Stimulated activated CD4-positive, alpha-beta T cell treated with anti-CD3 and anti-CD28 coated beads, Interleukin-2, amount 100 ng/mL, for 48 hours (primary cell): ENCODE measurements at places on chromosomes 5 and 9.

- no peak for DNase-seq
Observed at GRCh38 chr9:132943651-132944293, 644 bp downstream of the TSC1 start.

DNA sequence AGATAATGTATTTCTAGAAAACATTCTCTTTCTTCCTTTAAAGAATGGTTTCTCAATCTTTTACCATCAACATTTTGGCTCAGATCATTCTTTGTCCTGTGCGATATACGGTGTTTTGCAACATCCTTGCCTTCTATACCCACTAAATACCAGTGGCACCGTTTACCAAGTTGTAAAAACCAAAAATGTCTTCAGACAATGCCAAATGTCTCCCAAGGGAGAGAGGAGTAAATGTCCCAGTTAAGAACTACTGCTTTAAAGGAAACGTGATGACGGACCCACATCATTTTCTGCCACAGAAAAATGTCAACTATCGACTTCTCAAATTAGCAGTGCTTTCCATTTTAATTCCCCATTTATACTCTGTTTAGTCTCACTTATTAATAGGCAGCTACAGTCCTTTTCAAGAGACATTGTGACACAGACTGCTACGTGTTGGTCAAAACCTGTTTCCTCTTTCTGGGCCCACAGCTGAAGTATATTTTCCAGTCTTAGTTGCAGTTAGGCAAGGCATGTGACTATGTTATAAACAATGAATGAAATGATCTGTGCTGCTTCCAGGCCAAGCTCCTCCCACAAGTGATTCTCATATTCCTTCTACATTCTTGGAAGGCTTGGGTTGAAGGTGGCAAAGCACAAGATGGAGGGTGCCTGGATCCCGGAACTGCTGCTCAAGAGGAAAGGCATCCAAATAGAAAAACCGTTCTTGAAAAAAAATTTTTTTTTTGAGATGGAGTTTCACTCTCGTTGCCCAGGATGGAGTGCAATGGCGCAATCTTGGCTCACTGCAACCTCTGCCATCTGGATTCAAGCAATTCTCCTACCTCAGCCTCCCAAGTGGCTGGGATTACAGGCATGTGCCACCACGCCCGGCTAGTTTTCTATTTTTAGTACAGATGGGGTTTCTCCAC is 8.8 kb downstream of the PRXL2C start:
- no peak for DNase-seq

GRCh38 chr5:134937526-134937925 is 30.2 kb upstream of the CATSPER3 start:
- no peak for DNase-seq

GRCh38 chr5:107555425-107556090 is 115.2 kb downstream of the EFNA5 start:
- no peak for DNase-seq

- DNase-seq: peak; percentile 63
Observed at GRCh38 chr5:132294728-132295504, 722 bp downstream of the SLC22A4 start.

DNA sequence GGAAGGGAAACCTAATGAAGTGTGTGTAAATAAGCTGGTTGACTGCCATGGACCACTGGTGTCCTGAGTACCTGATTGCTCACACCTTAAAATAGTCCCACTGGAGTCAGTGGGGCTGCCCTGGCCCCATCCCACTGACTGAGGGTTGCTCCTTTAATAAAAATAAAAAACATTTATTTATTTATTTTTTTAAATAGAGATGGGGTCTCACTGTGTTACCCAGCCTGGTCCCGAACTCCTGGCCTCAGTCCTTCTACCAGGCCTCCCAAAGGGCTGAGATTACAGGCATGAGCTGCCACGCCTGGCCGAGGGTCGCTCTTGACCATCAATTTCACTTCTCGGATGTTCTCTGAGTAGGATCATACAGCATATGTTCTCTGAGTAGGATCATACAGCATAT is 394.2 kb upstream of the IRX2 start:
- no peak for DNase-seq

- DNase-seq: no peak
Observed at GRCh38 chr5:73328640-73329039, 119.9 kb downstream of the FOXD1 start.

GRCh38 chr9:115234094-115234493 is 116.1 kb upstream of the TNC start:
- no peak for DNase-seq

DNA sequence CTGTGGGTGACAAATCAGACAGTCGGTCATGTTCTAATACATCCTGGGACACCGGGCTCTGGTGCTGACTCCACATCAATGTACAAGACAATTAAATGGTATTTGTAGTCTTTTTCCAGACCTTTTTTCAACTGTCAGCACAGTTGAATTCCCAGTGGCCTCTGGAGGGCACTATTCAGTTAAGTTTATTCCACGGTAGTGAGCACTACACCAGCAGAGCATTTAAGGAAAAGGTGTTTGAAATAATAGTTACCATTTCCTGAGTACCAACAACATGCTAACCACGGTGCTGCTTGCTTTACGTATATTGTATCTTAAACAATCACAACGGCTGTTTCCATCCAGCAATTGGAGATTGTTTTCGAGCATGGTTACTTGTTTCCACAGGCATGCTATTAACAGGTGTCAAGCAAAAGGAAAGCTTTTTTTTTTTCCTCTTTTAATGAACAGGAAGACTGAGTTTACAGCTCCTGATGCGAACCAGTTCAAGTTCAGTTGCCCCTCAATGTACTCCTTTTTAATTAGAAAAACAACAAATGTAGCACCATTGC is 186.7 kb downstream of the PDZD2 start:
- peak; percentile 21 for DNase-seq

DNA sequence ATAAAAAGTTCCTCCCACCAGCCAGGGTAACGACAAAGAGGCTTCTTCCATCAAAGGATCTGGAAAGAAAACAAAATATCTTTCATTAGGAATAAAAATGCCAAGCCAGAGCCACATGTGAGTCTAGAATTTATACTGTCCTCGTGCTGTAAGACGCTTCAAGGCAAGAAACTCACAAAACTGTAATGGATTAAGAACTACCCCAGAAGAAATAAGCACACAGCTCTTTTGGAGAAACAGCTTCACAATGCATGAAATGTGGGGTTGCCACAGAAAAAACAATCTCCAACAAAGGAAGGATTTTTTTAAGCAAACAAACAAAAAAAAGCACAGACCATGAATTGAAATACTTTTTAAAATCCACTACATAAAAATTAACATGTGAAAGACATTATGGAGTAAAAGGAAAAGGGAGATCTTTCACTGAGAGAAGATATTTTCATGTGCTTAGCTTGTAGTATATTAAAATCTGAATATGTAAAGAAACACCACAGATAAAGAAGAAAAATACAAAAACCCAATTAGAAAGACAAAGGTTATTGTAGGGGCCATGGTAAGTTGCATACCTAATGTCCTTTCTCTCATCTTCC is 140.5 kb upstream of the NFIL3 start:
- no peak for DNase-seq

DNA sequence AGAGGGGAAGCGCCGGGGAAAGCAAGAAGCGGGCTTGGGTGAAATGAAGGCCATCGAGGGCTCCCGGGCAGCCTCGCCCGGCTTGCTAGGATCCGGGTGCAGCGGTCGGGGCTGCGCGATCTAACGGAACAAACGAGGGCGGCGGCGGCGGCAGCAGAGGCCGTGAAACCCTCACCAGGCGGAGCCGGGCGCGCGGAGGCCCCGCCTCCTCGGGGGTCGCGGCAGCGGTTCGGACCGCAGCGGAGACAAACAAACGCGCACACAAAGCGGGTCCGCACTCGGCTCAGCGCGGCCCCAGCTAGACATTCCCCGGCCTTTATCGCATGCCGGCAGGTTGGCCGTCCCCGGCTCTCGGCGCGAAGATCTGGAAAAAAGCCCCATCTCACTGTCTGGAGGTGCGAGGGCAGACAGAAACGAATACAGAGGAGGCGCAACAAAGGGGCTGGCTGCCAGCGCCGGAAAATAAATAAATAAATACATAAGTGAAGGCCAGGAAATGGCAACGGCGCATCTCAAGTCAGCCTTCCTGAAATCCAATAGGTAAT is 10.5 kb upstream of the TRIM36 start:
- no peak for DNase-seq

DNA sequence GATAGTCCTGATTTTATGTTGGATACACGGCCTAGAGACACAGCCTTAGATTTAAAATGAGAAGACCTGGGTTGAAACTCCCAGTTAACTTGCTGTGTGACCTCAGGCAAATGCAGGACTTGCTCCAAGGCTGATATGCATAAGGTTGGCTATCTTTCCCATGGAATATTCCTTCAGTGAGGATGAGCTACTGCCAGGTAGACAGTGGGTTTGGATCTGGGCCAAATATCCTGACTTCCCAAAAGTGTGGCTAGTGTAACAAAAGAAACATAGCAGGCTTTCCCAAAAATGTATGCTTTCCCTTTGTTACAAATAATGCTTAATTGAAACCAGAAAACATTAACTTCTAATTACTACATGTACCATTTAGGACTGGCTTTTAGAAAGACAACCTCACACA is 697 bp upstream of the XPA start:
- no peak for DNase-seq

DNA sequence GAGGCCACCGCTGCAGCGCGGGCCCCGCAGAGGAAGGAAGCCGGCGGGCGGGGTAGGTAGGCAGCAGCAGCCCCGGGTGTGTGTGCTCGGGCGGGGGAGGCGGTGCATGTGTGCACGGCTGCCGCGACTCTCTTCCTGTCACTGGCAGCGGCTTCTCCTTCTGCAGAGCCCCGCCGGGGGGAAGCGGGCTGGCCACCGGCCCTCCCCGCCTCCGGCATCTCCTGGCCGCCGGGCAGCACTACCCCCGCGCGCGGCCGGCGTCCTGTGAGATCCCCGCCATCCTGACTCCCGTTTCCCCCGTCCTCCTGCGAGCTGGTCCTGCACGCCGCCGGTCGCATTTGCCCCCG is 315 bp downstream of the PIK3R1 start:
- DNase-seq: no peak

GRCh38 chr5:590346-590745 is 21.8 kb upstream of the CEP72 start:
- no peak for DNase-seq

GRCh38 chr9:76896035-76896434 is 9.9 kb downstream of the PRUNE2 start:
- DNase-seq: no peak

GRCh38 chr9:128921881-128922763 is 1.3 kb downstream of the PHYHD1 start:
- DNase-seq: no peak

DNA sequence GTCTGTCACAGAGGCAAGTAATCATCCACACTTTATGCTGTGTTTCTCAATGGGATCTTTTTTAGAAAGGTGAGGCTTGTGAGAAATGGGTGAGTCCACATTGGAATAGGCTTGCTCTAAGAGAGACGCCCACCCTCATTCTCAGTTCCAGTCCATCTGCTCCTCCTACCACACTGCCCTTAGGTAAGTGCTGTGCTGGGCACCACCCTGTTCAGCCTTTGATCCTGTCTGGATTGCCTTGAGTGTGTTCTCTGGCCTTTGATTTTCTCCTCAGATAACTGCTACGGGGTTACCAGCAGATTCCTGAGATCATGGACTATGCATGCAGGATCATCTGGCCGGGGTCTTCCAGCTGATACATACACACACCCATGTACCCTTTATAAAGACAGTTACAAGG is 328.6 kb downstream of the KDM4C start:
- DNase-seq: no peak

DNA sequence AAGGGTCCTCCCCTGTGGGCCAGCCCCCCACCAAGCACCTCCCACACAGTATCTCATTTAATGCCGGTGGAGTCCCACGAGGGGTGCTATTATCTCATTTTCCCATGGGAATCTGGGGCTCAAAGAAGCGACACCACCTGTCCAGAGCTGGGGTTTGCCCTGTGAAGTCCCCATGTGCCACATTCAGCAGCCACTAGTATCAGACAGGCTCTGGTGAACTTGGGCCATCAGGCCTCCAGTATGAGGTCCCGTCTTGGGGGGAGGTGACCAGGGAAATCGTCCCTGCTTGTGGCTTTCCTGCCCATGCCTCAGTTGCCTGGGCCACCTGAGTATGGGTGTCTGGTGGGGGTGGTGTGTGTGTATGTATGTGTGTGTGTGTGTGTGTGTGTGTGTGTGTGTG is 222.7 kb downstream of the PBX3 start:
- no peak for DNase-seq

- no peak for DNase-seq
Observed at GRCh38 chr9:6562871-6563430, 82.6 kb downstream of the GLDC start.

- DNase-seq: no peak
Observed at GRCh38 chr5:19564036-19564435, 424.0 kb downstream of the CDH18 start.

DNA sequence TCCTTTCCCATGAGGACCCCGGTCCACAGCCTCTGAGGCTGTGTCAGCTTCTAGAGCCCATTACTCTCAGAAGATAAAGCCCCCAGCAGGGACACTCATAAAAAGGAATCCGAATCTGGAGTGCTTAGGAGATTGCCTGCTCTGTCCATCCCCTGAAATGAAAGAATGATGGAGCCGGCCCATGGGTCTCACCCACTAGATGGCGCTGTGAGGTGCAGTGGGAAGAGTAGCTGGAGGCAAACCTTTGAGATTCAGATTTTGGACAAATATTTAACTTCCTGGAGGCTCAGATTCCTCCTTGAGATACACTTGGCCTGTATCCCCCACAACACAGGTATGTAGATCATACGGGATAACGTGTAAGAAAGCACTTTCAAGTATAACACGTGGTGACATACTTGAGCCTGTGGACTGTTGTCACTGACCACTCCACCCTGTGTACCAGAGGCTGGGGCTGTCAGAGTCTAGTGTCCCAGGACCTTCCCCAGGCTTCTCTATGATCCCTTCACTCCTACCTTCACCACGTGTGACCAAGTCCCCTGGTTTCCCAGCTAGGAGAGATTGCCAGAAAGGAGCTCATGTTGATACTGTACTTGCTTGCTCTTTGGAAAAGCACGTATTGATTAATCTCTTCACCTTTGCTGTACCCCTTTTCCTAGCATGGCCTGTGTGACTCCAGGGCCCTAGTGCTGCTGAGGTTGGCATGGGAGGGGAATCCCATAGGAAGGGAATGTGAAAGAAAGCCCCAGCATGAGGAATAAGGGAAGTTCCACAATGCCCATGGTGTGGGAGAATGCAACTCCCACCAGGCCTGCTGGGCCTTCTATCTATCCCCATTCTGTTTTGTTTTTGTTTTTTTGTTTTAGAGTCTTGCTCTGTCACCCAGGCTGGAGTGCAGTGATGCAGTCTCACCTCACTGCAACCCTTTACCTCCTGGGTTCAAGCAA is 32.1 kb downstream of the TRMO start:
- peak; percentile 75 for DNase-seq
